ENCODE measurements at places on chromosomes 6 and 20.

GRCh38 chr6:121584586-121585369, 149.3 kb downstream of the GJA1 start:
- DNase-seq, result no peak

- no peak for DNase-seq
Measured at GRCh38 chr6:40369042-40369441, 218.1 kb downstream of the LRFN2 start.

DNA sequence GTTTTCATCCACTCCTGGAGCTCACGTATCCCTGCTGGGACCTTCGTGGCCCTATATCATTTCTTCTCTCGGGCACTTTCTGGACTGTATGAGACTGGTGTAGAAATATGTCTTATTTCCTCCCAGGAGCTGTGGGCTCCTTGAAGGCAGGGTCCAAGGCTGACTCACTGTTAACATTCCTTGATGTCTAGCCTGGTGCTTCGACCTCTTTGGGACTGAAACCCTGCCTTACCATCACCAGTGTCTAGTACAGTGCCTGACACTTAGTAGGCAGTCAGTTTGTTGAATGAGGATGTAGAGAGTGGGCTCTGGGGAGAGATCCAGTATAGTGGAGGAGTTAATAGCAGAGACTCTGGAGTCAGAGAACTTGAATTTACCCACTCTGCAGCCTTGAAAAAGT, 23.6 kb downstream of the POFUT1 start:
- no peak for DNase-seq

DNA sequence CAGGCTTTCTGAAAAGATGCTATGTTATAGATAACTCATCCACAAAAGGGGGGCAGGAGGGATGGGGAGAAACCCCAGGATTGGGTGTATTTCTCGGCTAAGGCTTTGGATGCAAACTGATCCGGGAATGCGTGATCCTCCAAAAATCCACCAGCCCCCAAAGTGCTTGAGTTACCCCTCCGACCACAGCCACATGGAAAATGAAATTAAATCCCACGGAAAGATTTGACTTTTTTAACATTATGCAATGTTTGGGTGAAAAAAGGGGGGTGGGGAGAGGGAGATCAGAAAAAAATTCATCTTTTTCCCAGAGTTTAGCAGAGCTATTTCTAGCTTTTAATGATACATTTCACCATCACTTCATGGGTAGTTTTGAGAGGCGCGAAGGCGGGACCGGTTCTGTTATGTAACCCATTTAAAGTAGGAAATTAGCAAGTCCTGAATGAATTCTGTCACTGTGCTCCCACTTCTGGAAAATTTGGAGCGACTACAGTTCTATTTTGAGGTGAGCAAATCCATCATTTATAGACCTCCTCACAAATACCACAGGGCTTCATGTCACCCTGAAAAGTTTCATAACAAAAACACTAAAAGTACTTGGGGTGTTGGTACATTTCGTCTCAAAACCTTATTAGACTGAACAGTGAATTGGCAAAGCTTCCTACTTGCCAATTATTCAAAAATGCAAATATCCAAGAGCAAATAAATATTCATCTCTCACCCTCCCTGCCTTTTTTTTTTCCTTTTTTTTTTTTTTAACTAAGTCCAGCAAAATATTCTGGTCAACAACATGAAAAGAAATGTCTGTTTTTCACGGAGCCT, 51.9 kb upstream of the NFATC2 start:
- no peak for DNase-seq

GRCh38 chr6:74574794-74575193, 631.1 kb downstream of the COL12A1 start:
- no peak for DNase-seq

GRCh38 chr6:11730641-11731040, 48.0 kb downstream of the ADTRP start:
- DNase-seq, result no peak

DNA sequence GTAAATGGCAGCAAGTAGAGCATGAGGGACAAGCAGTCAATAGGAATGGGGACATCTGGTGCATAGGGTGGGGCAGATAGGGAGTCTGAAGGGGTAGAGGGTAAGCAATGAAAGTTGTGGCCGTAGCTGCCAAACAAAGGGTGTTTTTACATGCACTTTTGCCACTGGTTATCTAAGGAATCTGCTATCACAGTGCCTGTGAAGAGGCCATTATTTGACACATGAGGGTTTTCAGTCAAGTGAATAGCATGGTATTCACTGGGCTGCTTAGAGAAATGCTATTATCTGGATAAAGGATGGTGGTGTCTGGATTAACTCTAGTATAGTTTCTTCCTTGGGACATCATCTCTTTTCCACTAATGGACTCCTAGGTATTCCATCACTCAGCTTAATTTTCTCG, 118.2 kb downstream of the CARMIL1 start:
- DNase-seq, result no peak

DNA sequence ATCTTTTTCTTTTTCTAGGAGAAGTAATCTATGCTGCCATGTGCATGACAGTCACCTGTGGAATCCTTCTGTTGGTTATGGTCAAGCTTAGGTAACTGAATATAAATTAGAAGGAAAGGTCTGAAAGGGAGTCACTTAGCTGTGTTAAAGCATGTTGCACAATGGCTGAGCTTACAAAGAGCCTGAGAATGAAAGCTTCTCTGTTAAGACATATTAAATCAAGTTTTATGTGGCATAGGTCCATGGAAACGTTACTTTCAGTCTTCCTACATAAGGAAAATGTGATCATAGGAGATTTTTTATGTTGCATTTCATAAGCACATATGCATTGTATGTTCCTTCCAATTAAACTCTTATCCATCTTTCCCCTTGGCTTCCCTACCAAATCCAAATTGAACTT, 72.1 kb downstream of the GFRAL start:
- no peak for DNase-seq

DNA sequence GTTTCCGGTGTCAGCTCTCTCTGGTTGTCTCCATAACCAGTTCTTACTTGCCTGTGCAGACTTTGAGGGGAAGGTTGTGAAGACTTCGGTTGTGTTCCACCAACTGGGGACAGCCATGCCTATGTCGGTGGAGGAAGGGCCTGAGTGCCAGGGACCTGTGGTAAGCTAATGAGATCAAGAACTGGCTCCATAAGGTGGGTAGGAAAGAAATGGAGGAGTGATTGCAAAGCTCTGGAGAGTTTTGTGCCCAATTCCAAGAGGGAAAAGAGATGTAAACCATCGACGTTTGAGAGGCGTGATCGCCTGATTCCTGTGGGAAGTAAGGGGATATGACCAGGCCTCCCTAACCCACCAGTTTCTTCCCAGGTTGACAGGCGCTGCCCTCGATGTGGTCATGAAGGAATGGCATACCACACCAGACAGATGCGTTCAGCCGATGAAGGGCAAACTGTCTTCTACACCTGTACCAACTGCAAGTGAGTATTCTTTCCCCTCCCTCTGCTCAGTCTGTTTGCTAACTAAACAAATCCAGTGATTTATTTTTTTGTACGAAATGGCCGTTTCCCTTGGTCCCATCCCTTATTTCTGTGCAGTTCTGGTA, 893 bp downstream of the POLR1H start:
- DNase-seq, result no peak

DNA sequence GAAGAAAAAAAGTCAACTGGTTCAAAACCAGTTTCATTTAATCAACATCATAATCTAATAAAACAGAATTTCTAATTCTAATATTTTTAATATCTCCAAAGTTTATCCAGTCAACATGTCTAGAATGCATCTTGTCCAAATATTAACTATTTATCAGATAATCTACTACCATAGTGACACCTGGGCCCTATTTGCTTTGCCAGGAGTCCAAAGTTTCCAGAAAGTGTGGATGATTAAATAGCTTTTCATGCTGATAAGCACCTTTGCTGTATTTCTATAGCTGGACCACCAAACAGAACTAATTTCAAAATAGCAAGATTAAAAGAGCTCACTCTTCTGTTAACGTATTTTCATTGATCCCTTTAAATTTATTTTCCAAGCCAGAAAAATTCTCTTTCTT, 12.3 kb upstream of the TAAR1 start:
- no peak for DNase-seq

GRCh38 chr6:13273202-13273930, 55.0 kb downstream of the TBC1D7 start:
- no peak for DNase-seq

DNA sequence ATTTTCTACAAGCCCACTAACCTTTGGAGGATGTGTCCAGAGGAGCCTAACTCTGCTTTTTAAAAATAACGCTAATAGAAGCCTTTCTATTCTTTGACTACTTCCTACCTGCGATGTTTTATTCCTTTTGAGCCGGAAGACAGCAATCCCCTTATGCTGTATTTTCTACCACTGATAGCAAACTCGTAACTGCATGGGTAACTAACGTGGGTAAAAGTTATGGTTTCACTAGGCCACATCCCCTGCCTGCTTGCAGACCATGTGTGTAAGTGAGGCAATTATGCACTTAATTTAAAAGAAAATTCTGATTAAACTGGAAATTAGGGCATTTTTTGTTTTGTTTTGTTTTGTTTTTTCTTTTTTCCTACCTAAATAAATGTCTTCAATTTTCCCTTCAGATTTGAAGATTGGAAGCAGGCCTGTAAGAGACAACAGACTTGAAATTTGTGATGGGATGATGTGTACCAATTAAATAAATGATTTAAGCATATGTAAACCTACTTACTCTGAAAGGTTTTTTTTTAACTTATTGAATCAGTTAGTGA, 931 bp downstream of the UFL1 start:
- DNase-seq, result no peak

GRCh38 chr20:20360464-20360863, 7.4 kb upstream of the INSM1 start:
- DNase-seq, result no peak

- no peak for DNase-seq
Measured at GRCh38 chr6:36837022-36837339, 2.3 kb downstream of the CPNE5 start.

GRCh38 chr6:811831-812230, 118.9 kb upstream of the EXOC2 start:
- DNase-seq, result no peak

DNA sequence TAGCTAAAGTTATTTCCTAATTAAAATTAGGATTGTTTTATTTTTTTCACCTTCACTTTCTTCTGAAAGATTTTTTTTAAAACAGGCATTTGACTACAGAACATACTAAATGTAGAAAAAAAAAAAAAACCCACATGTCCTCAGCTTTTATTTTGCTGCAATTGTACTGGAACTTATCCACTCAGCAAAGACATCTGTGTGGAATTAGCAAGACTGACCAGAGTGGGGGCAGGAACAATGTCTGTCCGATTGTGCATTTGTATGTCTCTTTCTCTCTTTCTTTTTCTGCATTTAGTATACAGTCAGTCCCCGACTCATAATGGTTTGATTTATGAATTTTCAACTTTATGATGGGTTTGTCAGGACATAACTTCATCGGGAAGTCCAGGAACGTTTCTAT, 77.3 kb downstream of the CHD6 start:
- no peak for DNase-seq

DNA sequence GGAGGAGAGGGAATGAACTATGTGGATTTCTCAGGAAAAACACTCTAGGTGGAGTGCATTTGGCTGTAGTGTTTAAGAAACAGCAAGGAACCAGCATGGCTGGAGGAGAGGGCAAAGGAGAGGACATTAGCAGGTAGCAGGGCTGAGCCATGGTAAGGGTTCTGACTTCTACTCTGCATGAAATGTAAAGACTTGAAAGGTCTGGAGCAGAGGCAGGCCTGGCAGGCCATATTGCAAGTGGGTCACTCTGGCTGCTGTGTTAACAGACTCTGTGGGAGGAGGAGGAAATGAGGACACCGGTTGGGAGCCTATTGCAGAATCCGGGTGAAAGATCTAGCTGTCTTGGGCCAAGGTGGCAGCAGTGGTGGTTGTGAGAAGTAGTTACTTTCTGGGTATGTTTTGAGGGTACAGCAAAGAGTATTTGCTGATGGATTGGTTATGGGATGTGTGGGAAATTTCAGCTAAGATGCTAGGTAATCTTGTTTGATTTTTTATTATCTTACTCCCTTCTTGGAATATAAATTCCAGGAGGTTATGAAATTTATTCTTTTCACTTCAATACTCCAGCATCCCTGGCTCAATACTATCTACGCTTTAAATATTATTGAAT, 115.9 kb upstream of the BCLAF1 start:
- no peak for DNase-seq

DNA sequence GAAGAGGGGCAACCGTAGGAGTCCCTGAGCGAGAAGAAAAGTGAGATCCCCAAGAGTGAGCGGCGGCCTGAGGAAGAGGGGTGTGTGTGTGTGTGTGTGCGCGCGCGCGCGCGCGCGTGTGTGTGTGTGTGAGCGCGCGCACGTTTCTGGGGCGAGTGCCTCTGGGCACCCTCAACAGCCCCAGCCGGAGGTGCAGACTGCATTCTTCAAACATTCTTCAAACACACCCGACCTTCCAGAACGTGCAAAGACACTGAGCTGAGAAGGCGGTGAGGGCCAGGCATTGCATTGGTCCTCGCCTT, 76.2 kb upstream of the FOXP4 start:
- no peak for DNase-seq

DNA sequence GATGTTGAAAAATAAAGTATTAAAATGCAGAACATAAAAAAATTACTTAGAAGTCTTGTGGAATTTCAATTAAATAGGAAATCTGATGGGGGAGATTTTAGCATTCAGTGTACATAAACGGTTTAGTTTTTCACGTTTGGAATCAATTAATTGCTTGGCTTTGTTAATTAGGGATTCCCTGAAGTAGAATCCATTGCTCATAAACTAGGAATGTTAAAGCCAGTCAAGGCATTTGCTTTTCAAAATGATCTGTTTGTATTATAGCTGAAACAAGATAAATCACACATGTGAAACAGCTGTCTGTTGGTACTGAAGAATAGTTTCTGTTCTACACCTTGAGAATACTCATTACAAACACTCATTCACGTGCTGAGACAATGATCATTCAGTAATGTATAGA, 297.9 kb downstream of the TBC1D7 start:
- DNase-seq, result no peak

DNA sequence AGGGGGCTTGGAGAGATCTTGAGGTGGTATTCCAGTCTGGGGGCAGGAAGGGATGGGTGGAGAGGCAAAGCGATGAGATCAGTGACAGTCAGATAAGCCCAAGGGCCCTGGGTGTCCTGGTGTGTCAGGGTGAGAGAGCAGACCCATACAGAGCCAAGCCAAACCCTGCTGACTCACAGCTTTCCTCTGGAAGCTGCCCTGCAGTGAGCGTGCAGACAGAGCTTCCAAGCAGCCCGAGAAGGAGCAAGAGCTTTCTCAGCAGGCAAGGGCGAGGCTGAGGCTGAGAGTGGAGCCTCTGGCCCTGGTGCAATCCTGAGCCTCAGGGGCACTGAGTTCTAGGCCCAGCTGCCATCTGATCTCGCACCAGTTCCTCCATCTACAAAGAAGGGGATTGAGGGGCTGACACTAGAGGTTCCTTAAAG, 91.1 kb upstream of the HIVEP1 start:
- DNase-seq, result no peak

GRCh38 chr6:79617518-79617941, 13.6 kb upstream of the SH3BGRL2 start:
- no peak for DNase-seq

- DNase-seq, result no peak
Measured at GRCh38 chr6:5439749-5440148, 178.4 kb downstream of the FARS2 start.

- DNase-seq, result no peak
Measured at GRCh38 chr6:99822741-99823512, 171.1 kb downstream of the MCHR2 start.

GRCh38 chr20:48231253-48231930, 446.1 kb upstream of the SULF2 start:
- no peak for DNase-seq
